ENCODE measurements at places on chromosomes 7 and 10. TPM values are rescaled to one million over a fixed set of nuclear protein-coding genes. Genes with fewer than 3 reads are reported as not detected.

Gene C7orf25
- total RNA-seq, result 11.6 TPM

Gene TMEM140
- total RNA-seq, result 23.1 TPM

Gene ENTPD1
- 3.5 TPM for total RNA-seq

Gene EVX1
- total RNA-seq, result not detected

Gene PDE6C
- not detected for total RNA-seq

Gene CELF2
- 15.6 TPM for total RNA-seq

Gene ZNF425
- total RNA-seq, result 0.74 TPM

Gene PRTFDC1
- 9.4 TPM for total RNA-seq

Gene SUN3
- total RNA-seq, result not detected

Gene ARID5B
- 9.5 TPM for total RNA-seq

Gene GIMAP6
- 89.9 TPM for total RNA-seq

Gene LDB3
- not detected for total RNA-seq
